ENCODE measurements at places on chromosomes 4 and X.

DNA sequence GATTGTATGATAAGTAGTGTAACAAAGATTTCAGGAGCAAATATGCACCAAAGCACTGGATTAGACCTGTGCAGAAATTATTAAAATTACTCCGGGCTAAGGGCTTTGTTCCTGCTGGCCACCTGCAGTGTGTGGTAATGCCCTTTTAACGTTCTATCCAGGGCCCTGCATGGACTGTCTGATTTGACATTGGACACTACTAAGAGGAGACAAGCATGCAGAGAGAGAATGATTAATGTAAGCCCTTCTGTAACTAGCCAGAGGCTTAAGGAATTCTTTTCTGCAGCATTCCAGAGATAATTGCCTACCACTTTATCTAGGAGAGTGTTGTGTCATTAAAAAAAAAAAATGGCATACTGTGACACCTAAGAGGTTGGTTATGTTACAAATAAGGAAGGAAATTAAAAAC is 117.0 kb downstream of the PCDH7 start:
- no peak for DNase-seq

DNA sequence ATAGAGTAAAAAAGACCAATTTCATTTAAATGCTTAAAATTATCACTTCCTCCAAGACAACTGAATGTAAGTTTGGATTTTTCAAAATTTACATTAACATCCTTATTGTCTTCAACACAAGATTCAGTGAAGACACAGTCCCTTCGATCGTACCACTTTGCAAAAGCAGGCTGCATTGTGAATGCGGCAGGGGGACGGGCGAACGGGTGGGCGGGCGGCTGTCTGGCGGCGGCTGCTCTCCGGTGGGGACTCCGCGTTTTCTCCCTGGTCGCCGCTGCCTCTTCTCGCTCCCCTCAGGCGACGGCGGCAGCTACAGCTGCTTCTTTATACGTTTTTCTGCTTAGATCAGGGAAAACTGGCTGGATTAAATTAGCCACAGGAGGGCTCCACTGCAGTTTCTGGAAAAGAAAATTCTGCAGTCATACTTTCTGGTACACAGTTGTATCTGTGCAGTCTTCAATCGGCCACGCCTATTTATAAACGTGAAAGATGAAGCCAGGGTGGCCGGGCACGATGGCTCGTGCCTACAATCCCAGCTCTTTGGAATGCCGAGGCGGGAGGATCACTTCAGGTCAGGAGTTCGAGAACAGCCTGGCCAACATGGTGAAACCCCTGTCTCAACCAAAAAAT is 33.9 kb upstream of the HPF1 start:
- DNase-seq = peak; percentile 39

GRCh38 chr4:13541720-13542576 is 2.4 kb downstream of the NKX3-2 start:
- DNase-seq = no peak

- no peak for DNase-seq
Observed at GRCh38 chr4:7128644-7129043, 60.8 kb upstream of the GRPEL1 start.

DNA sequence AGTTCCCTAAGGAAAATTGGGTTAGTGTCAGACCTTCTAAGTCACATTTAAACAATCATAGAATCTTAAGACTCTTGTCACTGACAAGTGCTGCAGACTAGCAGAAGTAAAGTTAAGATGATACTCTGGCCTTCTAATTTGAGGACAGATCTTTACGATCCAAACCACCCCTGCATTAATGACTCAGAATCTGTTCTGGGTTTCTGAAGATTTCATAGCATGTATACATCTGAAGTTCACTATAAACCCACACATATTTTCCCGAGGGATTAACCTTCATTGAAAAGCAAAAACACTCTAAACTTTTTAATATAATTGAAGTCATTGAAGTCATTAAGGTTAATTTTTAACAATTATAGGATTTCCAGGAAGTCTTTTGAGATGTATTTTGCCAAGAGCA is 674.3 kb downstream of the IQCM start:
- DNase-seq = no peak

GRCh38 chr4:142356801-142357200 is 489.3 kb downstream of the INPP4B start:
- DNase-seq = no peak

GRCh38 chrX:103211012-103211715 is 3.7 kb upstream of the BEX4 start:
- DNase-seq = peak; percentile 31

- no peak for DNase-seq
Observed at GRCh38 chr4:17875402-17876070, 64.8 kb downstream of the NCAPG start.

- no peak for DNase-seq
Observed at GRCh38 chrX:139930401-139930800, 2.5 kb downstream of the ATP11C start.

DNA sequence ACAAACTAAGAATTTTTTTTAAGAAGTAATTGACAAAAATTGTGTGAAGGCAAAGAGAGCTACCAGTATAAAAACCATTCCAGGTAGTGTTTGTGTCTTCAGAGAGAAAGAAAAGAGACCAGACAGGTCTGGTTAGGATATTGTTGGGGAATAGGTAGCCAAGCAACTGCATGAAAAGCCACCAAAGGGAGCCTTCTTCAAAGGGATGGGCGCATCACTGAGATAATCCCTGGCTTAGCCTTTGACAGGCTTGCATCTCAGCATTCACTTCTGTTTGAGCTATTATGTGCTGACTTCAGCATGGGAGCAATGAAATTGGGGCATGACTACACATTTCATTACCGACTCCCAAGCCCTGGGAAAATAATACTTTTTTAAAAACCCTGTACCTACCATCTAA is 496.6 kb downstream of the IL1RAPL1 start:
- no peak for DNase-seq

- DNase-seq = no peak
Observed at GRCh38 chrX:135403374-135403773, 18.4 kb upstream of the SMIM10L2A start.

- no peak for DNase-seq
Observed at GRCh38 chr4:152363086-152363485, 172.8 kb downstream of the FBXW7 start.

DNA sequence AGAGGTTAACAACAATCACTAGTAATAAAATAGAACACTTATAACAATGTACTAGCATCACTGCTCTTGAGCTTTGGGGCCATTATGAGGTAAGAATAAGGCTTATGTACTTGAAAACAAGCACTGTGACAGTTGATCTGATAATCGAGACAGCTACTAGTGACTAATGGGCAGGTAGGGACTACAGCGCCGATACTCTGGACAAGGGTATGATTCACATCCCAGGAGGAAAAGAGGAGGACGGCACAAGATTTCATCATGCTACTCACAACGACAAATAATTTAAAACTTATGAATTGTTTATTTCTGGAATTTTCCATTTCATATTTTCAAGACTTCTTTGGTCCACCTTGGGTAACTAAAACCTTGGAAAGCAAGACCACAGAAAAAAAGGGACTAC is 62.3 kb downstream of the FAM184B start:
- no peak for DNase-seq

GRCh38 chrX:13540602-13541001 is 28.8 kb upstream of the EGFL6 start:
- no peak for DNase-seq

GRCh38 chrX:111743316-111743715 is 62.3 kb downstream of the ALG13 start:
- DNase-seq = no peak

Data from NCI-H1436 (cell line).